ENCODE measurements at places on chromosomes 5 and 9.

GRCh38 chr5:2946315-2946714 lies 194.8 kb upstream of the IRX2 start:
- no peak for DNase-seq

- no peak for DNase-seq
These were observed 66.6 kb upstream of the TAF11L2 start for GRCh38 chr5:17431272-17432050.

- DNase-seq, result no peak
These were observed 142.4 kb upstream of the GRAMD2B start for GRCh38 chr5:126280846-126281245.

GRCh38 chr9:121811140-121811539 lies 159.7 kb downstream of the DAB2IP start:
- no peak for DNase-seq

DNA sequence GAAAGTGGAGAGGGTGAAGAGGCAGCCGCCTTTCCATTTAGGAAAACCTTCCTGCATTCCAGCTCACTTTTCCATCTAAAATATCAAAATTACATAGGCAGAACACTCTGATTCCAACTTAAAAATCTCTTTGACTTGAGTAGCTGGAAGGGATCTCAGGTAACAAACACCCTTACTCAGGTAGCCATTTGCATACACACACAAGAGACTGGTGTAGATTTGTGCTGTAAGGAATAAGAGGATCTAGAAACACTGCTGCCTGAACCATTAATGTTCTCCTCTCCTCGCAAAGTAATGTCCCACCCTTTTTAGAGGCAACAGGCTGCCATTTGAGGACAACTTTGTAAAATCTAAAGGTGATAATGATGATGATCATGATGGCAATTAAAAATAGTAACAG lies 53.5 kb downstream of the BNC2 start:
- DNase-seq, result no peak

GRCh38 chr5:34007201-34007620 lies 639 bp downstream of the AMACR start:
- peak; percentile 60 for DNase-seq

- DNase-seq, result no peak
These were observed 127.7 kb upstream of the BASP1 start for GRCh38 chr5:17089690-17090089.

GRCh38 chr5:172713113-172713808 lies 57.7 kb downstream of the DUSP1 start:
- no peak for DNase-seq

DNA sequence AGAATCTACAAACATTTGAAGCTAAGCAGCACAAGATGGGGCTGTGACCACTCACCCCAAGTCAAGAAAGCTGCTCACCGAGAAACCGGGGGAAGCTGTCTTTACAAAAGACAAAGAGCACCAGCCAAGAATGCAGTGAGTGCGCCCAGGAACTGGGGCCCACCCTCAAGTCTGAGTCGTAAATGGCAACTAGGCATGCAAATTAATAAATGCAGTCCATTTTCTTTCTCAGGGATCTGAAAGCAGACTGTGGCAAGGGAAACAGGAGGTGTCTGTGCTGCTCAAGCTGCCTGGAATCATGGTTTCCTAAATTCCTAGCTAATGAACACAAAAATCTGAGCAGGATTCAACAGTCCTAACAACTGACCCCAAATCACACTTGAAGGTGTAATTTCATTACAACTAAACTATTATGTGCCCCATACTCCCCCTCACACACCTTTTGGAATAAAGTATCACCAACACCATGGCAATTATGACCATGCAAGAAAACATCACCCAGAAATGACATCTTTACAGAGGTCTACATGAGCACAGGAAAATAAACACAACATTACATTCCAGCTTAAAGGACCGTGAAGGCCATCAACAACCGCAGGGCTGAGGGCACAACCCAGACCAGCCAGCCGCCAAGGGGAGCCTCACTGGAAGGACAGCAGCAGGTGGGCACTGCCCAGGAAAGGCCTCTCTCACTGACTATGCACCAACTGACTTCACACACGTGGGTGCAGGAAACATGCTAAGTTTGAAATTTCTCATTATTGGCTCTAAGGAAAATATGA lies 17.6 kb downstream of the NSUN2 start:
- no peak for DNase-seq

DNA sequence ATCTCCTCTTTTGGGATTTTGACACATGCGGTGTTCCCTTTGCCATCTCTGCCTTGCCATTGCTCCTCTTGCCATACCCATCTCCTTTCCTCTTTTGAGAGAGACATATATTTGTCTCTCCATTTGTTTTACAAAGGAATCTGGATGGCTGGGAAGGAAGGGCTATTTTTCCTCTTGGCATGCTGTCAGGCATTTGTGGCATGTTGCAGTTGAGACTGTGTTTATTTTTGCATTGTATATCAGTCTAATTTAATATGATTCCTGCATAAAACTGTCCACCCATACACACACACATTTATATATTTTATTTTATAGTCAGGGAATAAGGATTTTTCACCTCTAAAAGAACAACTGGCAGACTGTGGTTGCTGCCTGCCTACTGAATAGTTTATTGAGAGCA lies 1105.8 kb upstream of the SEMA6A start:
- DNase-seq, result no peak

DNA sequence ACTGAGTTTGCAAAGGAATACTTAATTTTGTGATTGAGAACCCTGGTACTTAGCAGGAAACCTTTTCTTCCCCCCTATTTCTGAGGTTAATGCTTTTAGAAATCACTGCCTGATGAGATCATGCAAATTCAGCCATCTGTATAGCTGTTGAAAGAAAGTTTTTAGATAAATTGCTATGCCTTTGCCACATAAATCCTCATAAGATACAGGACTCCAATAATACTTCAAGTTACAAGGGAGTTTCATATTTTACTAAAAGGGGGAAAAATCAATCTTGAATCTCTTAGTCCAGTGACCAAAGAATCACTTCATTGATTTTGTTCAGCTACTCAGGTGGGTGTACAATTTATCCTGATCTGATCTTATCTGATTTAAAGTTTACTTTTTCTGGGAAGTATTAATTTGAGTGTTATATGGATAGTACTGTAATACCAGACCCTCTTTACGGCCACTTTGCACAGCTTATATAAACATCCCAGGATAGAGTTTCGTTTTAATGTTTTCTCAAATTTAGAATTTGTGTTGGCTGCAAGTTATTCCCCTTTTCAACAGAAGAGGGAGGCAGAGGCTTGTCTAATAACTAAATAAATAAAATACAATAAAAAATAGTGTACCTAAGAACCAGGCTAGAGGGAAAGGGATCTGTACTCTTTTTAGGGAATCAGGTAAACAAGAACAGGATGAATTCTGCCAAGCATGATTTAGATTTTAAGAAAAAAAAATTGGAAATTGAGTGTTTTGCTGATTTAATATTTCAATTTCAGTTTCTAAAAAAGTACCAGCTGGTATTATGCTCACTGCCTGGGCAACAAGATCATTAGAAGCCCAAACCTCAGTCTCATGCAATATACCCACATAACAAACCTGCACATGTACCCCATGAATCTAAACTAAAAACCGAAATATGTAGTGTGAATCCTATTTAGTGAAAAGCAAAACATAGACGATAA lies 69.1 kb downstream of the PSAT1 start:
- DNase-seq, result peak; percentile 31

- DNase-seq, result peak; percentile 93
These were observed at the start of the genes GIN1 and PPIP5K2 for GRCh38 chr5:103119765-103120606. Gene GIN1 (minus strand): TSS chr5:103120138. CDS start chr5:103108707, 11,431 bp downstream. Gene PPIP5K2 (plus strand): TSS chr5:103120301. CDS start chr5:103129590, 9,289 bp downstream.

GRCh38 chr9:130191749-130192120 lies 19.5 kb downstream of the NCS1 start:
- no peak for DNase-seq

- no peak for DNase-seq
These were observed 80.9 kb downstream of the PRR16 start for GRCh38 chr5:120545007-120545406.

- no peak for DNase-seq
These were observed 20.2 kb downstream of the OCLN start for GRCh38 chr5:69512740-69513260.

DNA sequence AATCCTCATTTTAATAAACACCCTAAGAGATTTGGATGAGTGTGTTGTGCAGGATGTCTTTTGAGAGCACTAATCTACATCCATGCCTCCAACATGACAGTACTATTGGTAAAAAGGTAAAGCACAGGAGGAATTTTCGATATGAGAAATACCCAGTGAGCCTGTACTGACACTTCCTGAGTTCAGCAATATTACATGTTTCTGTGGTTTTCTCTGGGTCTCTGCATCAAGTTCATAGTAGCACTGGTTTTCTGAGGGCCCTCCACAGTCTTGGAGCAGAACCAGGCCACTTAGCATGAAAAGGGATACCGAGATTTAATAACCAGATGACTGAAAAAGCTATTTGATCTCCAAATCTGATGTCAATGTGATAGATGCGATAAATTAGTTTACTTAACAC lies 524.1 kb downstream of the TMEM38B start:
- no peak for DNase-seq

DNA sequence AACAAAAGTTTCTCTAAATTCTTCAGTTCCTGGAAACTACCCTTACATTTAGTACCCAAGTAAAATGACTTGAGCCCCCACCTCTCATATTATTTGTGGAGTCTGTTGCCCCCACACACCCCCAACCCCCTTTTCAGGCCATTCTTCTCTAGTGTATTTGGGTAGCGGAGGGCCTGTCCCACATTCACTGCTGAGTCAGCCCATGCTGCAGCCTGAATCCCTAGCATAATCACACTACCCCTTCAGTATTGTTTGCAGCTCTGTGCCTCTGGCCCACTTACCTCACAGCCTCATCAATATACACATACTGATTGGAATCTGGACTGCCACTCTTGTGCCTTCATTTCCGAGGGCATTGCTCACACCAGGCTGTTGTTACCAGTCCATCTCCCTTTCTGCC lies 26.8 kb downstream of the RGS7BP start:
- no peak for DNase-seq

DNA sequence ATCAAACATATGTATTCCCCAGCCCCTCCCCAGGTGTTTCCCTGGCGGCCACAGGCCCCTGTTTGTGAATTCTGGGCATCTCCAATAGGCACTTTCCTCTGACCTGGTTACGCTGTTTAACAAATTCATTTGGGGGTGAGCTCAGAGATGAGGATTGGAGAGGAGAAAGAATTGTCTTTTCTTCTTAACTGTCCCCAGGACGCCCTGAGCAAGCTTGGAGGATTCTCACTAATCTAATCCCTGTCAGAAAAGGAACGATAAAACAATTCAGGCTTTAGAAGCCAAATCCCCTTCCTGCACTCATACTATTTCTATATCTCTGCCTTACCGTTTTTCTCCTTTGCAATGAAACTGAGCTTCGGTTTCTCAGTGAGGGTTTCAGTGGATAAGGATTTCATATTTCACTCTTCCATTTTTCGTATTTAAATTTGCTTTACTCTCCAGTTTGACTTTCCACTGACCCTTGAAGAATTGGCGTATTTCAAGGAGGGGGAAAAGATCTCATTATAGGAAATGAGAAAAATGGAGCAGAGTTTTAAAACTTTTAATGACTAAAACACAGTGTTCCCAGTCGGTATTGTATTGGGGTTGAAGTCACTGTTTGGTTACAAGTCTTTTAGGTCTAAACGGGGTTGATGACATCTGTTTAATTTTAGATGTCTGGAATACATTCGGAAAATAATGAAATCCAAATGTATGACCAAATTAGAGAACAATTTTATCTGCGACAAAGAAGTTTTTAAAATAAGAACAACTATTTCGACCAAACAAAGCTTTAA lies 180.1 kb downstream of the MACROH2A1 start:
- DNase-seq, result no peak

DNA sequence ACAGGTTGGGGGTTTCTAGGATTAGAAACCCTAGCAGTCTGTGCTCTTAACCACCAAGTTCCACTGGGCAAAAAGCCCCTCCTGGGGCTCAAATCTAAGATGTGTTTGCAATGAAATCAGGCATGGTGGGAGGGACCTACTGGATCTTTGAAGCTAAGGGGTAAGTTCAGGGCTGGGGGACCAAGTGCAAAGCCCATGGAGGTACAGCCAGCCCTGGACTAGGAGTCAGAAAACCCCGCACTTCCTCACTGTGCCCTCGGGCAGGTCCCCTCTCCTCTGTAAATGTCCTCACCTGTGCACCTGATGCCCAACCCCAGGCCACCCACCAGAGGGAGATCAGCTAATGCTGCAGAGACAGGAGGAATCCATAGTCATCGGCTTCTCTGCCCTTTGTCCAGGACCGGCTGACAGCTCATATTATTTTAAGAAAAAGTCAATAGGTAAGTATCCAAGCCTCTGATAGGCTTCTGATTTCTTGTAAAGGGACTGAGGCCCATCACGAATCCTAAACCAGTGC lies 138.3 kb downstream of the PAX5 start:
- DNase-seq, result no peak

DNA sequence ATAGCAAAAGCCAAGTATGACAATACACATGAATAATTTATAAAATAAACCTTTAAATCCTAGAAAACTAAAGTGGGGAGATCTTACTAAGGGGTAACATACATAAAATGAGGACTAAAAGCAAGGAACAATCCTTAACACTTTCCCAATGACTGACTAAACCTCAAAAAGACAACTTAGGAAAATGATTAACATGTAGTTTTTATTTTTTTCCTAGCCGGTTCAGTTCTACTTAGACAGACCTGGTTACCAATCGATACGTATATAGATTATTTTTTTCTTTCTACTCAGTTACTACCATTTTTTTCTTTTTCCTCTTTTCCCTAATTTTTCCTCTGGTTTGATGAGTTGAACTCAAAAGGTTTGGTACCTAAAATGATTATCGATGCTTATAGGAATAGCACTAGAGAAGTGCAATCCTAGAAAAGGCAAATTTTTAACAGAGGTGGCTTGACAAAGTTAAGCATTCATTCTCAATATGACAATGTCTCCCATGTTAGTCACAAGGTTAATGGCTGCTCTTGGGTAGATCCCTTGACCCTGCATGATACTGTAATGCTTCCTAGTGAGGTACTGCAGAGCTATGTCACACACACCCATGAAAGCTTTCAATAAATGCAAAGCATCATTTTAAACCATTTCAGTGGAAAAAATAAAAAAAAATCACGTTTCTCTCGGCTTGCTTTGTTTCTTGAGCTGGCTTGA lies 41.5 kb downstream of the FBXO4 start:
- DNase-seq, result no peak

GRCh38 chr5:18605186-18605585 lies 970.9 kb downstream of the TAF11L14 start:
- no peak for DNase-seq

DNA sequence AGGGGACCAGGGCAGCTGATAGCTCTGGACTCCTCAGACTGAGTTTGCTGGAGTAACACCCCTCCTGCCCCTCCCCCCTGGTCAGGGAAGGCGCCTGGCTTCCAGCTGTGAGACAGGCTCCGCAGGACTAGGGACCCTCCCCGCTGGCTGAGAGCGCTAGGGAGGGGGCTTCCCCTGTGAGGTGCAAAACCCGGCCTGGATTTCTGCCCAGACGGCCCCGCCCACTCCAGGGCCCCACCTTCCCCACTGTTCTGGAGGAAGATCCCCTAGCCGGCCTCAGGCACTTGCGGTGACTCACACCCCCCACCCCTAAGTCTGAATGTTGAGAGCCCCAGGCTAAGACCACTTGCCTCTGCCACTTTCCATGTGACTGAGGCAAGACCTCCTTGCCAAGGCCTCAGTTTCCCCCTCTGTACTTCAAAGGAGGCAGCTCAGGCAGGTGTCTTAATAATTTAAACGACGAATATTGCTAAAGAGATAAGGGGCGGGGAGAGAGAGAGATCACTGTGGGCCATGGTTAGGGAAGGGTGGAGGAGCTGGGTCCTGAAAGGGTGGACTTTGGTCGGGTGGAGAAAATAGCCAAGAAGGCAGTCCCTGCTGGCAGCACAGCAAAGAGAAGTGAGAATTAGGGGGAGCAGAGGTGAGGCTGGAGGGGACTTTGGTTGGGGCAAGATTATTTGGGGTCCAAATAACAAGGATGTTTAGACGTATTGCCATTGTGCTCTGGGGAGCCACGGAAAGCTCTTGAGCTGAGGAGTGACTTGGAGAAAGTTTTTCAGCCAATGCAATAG lies 1.0 kb upstream of the DAB2IP start:
- DNase-seq, result peak; percentile 80
